ENCODE measurements at places on chromosomes 2 and 18.

GRCh38 chr2:172574965-172575364, 19.1 kb downstream of the PDK1 start:
- no peak for DNase-seq

- DNase-seq = no peak
These were observed 71.1 kb downstream of the DYSF start for GRCh38 chr2:71524476-71524875.

DNA sequence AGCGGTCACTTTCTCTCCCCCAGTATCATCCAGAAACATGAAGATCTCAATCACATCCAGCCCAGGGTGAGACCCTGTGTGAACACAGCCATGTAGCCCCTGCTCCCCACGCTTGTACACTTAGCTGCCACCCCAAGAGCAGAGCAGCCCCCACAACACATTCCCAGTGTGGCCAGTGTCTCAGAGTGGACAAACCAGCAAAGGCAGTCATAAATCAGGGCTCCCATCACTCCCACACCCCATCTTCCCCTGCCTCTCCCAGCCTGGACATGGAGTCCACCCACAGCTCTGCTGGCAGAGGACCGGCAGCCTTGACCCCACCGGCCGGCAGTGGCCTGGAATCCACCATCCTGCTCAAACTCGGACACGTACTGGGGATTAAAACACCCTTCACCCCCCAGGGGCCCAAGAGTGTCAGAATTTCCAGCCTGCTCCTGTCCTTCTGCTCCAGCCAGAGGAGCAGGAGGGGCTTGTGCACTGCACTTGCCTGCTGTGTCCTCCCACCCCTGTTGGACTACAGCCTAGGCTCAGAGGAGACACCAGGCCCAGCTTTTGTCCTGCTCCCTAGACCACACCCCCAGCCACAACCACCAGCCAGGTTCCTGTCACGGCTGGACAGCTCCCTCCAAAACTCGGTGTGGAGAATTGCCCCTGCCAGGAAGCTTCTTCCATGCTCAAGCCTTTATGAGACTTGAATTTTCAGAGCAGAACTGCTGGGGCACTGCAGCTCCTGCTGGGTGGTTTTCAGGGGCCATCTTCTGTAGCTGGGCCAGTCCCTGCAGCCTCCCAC, 206.1 kb downstream of the SMAD2 start:
- DNase-seq = no peak

DNA sequence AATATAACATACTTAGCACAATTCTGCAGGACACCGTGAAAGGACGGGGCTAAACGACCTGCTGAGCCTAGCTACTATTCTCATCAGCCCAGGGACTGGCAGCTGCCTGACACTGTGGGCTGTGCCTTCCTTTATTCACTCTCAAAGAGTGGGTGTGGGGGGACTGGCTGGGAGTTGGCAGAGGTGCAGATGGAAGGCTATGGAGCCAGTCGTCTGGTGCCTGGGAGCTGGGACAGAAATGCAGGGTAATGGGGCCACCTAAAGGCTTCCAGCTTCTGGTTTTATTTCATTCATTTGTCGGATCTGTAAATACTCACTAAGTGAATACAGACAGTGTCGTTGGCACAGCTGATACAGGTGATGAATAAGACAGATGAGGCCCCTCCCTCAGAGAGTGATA, 56.0 kb upstream of the NFU1 start:
- DNase-seq = no peak

GRCh38 chr2:24731923-24732322, 61.3 kb downstream of the PTRHD1 start:
- DNase-seq = no peak

DNA sequence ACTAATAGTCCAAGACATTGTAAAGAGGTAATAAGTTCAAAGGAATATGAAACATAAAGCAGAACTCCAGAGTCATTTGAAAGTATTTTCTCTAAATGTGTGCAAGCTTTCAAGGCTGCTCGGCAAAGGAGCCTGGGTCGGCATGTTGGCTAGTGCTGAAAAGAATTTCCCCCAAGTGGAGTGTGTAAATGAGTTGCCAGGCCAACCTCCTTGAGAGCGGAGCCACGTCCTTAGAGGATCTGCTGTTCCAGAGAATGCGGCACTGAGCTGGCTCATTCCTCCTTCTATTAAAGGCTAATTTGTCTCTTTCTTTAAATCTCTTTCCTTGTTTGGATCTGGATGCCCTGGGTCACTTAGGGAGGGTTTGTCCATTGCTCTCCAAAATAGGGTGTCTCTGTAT, 127.5 kb downstream of the RDH14 start:
- no peak for DNase-seq

Data from effector memory CD4-positive, alpha-beta T cell (primary cell).